ENCODE measurements at places on chromosomes 16 and 17.

DNA sequence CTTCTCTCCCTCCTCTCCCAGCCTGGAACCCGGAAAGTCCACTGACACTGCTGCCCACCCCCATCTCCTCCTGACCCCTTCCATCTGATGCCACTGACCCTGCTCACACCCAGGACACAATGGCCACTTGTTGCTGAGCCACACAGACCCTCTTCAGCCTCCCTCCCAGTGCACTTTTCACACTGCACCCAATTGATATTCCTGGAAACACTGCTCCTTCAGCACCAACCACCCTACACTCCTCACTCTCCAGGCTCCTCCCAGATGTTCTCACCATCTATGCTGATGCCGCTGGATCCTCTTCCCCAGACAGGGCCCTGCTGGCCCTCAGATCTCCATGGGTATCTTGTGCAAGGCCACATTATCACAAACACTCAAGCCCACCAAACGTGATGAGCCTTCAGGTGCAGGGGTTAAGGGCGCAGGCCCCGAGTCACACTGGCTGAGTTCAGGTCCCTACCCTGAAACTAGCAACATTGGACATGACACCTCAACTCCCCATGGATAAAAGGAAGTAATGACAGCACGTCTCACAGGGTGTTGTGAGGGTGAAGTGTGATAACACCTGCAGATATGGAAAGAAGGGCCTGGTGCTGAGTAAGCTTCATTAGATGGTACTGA, 238.1 kb downstream of the ZNF423 start:
- no peak for DNase-seq

DNA sequence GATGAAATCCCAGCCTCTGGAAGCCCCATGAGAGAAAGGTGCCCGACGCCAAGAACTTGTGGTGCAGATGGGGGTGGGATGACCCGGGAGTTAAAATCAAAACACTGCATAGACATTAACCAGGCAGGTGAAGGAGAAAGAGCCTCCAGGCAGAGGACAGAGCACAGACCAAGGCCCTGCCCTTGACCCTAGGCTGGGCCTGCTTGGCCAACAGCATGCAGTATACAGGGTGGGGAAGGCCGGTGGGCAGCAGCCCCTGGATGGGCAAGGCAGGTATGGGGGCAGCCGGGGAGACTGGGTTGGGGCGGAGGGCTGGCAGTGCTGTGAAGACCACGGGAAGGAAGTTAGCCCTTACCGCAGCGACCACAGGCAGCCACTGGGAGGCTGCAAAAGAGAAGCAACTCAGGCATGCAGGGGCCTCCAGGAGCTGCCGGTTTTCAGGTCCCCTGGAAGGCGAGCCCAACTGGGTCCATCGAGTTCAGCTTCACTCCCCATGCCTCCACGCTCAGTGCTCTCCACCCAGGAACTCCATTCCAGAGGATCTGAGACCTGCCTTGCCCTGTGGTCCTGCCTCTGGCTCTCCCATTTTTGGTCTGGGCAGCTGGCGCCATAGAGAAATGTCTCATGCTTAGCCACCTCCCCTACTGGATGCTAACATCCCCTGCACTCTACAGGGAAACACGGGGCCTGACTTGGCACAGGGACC, 81.2 kb downstream of the C16orf95 start:
- no peak for DNase-seq

DNA sequence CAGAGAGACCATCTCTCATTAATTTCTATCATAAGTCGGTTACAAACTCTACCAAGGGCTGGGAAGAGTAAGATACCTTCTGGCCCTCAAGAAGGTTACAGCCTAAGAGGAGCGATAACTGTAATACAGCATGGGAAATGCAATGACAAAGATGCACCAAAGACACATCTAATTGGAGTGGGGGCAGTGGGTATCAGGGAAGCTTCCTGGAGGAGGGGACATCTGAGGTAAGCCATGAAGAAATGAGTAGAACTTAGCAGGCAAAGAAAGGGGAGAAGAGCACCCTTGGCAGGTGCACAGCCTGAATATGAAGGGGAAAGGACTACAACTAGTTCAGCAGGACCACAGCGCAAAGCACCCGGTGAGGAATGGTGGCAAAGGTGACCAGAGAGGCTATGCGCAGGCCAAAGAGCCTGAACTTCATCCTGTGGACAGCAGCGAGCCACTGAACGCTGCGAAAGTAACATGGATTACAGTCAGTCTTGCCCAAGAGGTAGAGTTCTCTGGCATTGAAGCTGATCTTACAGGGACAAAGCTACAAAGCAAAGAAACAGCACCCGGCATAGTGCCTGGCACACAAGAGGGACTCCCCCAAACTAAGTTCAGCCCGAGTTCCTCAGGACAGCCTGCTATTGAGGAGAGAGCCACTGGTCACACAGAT, 2.8 kb downstream of the TBC1D10B start:
- no peak for DNase-seq

DNA sequence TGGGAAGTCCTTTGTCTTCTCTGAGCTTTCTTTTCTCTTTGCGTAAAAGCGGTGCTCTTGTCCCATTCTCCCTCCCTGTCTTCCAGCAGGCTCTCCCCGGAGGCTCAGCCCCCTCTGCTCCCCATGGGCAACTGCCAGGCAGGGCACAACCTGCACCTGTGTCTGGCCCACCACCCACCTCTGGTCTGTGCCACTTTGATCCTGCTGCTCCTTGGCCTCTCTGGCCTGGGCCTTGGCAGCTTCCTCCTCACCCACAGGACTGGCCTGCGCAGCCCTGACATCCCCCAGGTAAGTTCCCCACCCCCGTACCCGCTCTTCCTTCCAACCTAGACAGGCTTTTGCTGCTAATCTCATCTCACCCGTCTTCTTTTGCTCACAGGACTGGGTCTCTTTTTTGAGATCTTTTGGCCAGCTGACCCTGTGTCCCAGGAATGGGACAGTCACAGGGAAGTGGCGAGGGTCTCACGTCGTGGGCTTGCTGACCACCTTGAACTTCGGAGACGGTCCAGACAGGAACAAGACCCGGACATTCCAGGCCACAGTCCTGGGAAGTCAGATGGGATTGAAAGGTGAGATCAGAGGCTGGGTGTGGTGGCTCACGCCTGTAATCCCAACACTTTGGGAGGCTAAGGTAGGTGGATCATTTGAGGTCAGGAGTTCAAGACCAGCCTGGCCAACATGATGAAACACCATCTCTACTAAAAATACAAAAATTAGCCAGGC, 1.3 kb downstream of the TMEM219 start:
- DNase-seq, result no peak
